ENCODE measurements at places on chromosomes 1 and 21.

- no peak for DNase-seq
Observed at GRCh38 chr1:111660204-111661150, 40.9 kb downstream of the RAP1A start.

DNA sequence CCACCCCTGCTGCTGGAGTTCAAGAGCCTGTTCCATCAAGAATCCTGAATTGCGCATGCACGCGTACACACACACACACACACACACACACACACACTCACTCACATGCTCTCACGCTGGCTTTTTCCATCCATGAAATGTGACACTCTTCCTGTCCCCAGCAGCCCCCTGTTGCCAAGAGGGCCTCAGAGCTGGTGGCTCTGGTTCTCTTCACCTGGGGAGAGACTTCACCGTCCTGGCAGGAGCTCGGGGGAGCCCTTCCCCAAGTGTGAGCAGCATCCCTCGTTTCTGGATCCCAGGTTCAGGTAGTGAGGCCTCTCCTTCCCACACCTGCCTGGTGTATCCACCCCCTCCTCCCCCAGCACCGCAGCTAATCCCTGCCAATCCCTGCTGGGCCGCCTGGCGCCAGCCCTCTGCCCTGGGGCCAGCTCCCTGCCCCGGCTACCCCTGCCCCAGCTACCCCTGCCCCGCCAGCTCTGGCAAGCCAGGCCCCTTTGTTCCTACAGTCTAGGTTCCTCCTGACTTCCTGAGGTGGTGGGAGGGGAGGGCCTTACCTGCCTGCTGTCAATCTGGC lies 9.9 kb downstream of the PLOD1 start:
- DNase-seq, result no peak

- peak; percentile 90 for DNase-seq
Observed at GRCh38 chr1:205543351-205544301, 39.2 kb downstream of the CDK18 start.

- no peak for DNase-seq
Observed at GRCh38 chr1:29297450-29297849, 61.1 kb downstream of the PTPRU start.

- no peak for DNase-seq
Observed at GRCh38 chr1:245094954-245095353, 59.8 kb upstream of the KIF26B start.

DNA sequence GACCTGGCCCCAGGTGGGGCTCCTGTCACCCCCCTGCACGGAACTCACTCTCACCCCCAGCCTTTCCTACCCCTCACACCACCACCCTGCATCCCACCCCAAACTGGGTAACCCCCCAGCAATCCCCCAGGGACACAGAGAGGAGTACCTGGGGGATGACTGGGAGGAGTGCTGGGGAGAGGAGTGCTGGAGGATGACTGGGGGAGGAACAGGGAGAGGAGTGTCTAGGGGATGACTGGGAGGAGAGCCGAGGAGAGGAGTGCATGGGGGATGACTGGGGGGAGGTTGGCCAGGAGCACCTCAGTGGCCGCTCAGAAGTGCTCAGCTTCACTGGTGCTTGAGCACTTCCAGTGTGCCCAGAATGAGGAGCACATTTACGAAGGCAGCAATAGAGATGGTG lies 59.1 kb downstream of the SIK1 start:
- no peak for DNase-seq

GRCh38 chr1:94755675-94756074 lies 64.5 kb upstream of the SLC44A3 start:
- no peak for DNase-seq

DNA sequence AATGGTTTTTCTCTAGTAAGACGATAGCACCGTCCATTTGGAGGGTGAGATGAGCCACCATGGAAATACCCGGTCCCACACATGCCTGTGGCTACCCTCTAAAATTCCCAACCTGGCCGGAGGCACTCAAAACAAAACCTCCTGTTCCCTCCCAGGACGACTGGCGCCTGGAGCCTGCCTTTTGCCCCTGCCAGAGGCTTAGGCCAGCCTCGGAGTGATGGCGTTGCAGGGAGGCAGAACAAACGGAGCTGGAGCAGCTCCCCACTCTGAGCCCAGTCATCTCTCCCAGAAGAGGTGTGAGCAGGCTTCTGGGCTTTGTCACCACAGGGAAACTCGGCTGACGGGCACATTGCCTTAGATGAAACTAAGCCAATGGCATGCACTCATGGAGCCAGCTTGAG lies 213.7 kb upstream of the HOOK1 start:
- DNase-seq, result peak; percentile 81

DNA sequence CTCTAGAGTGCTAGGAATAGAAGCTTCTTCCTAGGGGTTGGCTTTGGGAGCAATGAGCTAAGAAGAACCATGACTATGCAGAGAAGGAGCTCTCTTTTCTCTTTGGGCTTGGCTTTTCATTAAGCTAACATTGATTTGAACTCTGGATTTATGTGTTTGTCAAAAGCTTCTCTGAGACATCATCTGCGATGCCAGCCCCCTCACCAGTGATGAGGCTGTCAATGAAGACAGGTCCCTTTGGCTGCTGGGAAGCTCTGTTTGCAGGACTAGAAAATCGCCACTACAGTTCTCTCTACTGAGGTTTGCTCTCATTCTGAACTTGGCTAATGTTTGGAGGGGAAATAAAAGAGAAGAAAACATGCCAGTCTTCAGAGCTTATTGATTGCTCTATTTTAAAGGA lies 185.0 kb downstream of the PCP4 start:
- no peak for DNase-seq

DNA sequence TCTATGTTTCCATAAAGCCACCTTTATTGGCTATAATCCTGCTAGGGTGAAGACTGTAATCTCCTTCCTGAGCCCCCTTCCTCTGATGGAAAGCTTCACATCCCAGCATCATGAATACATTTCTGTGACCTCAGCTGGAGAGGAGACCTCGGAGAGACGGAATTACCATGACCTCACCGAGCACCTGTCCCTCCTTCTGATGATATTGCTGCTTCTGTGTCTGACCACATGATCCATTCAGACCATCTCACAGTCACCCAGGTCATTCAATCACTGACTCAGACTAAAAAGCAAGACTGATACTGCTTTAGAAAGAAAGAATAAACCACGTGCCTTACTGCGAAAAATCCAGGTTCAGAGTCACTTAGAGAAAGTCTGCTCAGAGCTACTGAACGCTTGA lies 8.8 kb downstream of the KCND3 start:
- no peak for DNase-seq

DNA sequence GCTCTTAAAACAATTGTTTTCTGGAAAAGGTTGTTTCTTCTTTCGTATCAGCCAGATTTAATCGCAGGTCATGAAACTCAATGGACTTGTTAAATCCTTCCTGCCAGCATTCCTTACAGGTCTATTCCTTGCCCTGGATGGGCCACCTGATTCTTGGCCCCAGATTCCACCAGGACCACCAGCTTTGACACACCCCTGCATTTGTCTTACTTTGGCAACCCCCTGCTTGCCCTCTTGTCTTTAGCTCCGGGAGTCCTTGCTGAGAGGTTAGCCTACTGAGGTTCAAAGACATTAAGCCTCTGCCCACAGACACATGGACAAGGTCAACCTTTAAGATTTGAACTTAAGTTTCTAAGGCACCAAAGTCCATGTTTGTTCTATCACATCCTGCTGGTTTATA lies 27.1 kb upstream of the DAB1 start:
- DNase-seq, result no peak

GRCh38 chr1:8299963-8300362 lies 18.0 kb upstream of the SLC45A1 start:
- no peak for DNase-seq

- DNase-seq, result no peak
Observed at GRCh38 chr1:37699147-37699546, 6.8 kb downstream of the CDCA8 start.

DNA sequence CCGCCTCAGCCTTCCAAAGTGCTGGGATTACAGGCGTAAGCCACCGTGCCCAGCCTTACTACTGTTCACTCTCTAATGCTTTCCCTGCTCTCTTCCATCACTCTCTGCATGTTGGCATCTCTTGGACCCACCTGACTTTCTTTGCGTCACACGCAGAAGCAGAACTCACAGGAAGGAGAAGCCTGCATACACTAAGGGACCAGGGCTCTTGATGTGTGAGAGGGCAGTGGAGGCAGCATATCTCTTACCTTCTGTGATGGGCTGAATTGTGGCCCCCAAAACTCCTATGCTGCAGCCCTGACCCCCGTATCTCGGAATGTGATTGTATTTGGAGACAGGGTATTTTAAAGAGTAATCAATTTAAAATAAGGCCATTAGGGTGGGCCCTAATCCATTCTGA lies 26.7 kb upstream of the SLAMF9 start:
- DNase-seq, result no peak

- no peak for DNase-seq
Observed at GRCh38 chr1:41915786-41916571, 2.7 kb downstream of the HIVEP3 start.

- DNase-seq, result peak; percentile 74
Observed at GRCh38 chr1:24070821-24071393, 41.0 kb downstream of the MYOM3 start.

GRCh38 chr1:58107943-58108342 lies 438.6 kb downstream of the OMA1 start:
- DNase-seq, result no peak

DNA sequence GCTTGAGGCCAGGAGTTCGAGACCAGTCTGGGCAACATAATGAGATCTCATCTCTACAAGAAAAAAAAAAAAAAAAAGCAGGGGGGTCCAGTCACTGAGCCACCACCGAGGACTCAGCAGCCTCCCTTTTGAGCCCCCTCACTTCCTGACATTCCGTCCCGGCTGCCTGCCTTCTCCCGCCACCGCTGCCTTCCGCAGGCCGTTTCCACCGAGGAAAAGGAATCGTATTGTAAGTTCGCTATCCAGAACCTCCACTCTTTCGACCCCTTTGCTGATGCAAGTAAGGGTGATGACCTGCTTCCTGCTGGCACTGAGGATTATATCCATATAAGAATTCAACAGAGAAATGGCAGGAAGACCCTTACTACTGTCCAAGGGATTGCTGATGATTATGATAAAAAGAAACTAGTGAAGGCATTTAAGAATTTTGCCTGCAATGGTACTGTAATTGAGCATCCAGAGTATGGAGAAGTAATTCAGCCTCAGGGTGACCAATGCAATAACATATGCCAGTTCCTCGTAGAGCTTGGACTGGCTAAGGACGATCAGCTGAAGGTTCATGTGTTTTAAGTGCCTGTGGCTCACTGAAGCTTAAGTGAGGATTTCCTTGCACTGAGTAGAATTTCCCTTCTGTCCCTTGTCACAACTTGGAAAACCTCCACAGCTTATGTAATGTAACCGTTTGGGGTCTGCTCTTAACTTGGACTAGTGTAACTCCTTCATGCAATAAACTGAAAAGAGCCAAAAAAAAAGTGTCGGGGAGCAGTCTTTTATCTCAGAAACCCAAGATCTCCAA lies 55.6 kb downstream of the GLUL start:
- DNase-seq, result no peak

DNA sequence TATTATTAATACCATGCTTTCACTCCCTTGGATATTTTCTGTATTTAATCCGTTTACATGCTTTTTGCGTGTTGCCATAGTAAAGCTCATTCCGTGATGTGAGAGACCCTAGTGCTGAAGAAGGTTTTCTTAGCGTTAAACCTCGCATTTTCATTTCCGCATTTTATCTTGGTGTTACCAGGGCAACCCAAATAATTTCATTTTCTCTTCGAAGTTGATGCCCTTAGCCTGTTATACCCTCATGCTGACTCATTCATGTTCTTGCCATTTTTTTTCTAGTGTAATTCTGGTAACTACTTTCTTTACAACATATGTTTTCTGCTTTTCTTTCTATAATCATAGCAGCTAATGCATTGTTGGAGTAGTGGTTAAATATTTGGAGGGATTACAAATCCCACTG lies 37.2 kb downstream of the LRRC8C start:
- DNase-seq, result no peak

GRCh38 chr1:81186261-81186660 lies 614.5 kb upstream of the ADGRL2 start:
- no peak for DNase-seq

DNA sequence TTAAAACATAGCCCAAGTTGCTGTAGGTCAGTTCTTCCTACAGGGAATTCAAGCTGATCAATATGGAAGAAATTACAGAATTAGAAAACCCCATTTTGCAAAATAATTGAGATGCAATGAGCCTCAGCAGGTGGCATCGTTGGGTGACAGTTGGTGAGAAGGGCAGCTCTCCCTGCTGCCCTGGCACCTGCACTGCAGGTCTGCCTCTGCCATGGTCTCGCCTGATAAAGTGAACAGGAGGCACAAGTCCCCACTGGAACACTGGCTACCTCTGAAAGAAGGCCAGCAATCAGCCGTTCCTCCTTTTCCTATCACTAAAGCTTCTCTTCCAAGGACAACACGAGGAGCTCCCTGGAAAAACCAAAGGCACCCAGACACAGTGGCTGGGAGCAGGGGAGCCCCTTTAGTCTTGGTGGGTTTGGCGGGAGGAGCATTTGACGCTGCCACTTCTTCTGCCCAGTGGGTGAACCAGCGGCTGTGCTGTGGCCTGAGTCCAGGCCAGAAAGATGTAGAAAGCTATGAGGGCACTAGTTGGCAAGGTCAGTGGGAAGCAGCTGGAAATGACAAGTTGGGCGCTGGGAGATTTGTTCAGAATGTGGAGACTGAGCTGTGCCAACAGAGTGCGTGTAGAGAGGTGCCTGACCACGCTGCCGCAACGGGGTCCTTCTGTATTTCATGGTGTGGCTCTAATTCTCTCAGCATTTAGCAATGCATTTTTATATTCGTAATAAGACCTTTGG lies 93.1 kb downstream of the RIPK4 start:
- peak; percentile 47 for DNase-seq

DNA sequence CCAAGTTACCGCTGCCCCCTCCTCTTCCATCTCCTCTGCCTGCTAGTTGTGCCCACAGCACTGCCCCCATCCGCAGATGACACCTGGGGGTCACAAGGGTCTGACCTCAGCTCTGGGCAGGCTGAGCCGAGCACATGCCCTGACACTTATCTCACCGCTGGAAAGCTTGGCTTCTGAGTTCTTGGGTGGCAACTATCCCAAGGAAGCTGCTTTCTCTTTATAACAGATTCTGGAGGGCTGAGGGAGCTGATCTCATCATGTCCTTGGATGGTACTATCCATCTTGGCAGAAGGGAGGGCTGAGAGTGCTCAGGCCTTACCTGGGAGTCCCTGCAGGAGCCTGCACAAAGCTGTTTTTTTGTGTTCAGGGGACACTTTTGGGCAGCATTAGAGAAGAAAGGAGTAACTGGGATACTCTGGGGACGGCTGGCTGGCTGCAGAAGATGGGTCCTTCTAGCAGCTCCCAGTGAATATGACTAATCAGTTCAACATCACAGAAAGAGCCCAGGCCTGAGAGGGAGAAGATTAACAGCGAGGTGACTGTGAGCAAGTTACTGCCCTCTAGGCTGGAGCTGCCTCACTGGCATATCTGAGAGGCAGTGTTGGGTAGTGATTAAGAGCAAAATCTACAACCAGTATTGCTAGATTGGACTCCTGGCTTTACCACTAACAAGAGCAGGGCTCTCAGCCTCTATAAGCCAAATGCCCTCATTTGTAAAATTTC lies 71.6 kb downstream of the PLXNA2 start:
- no peak for DNase-seq

Data from aorta (tissue), 5 donors.